ENCODE measurements at places on chromosomes 1 and 21.

DNA sequence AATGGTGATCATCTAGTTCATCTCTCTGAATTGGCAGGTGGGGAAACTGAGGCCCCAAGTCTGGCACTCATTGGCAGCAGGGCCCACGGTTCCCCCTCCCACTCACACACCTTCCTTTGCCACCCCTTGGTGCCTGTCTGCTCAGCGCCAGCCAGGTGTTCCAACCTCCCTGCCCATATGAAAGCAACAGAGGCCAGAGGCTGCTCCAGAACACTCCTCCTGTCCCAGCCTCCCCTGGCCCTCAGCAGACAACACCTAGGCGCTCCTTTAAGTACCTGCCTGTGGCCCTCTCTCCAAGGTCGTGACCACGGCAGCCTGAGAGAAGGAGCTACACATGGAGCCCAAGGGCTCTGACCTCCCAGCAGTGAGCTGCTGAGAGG, 362.3 kb upstream of the VAMP3 start:
- DNase-seq, result no peak

DNA sequence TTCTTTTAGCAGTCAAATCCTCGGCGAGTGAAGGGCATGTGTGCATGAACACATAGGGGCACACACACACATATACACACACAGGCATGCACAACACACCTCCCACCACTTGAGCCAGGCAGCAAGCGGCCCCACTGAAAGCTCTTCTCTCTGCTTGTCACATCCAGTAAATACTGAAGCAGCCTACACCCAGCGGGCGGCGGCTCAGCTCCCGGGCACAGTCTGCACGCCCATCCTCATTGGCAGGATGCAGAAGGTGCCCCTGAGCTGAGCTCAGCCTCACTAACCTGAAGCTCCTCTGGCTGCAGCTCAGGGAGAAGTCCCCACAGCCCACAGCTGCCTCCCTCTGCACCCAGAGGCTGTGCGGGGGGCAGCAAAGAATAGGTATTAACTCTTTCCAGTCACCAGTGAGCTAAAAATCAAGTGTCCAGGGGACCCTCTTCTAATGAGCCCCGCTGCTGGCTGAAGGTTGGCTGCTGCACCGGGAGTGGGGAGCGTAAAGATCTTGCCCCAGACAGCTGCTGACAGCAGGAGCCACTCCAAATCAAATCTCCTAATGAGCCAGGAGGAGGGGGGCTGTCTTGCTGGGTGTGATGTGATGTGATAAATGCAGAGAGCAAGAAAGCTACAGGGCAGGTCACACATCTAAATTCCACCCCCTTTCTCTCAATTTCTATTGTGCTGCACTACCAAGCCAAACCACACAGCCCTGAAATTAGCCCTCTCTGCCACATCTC, 12.5 kb downstream of the RGS8 start:
- DNase-seq, result no peak

- DNase-seq, result no peak
Observed at GRCh38 chr21:15667819-15668218, 62.0 kb upstream of the USP25 start.

DNA sequence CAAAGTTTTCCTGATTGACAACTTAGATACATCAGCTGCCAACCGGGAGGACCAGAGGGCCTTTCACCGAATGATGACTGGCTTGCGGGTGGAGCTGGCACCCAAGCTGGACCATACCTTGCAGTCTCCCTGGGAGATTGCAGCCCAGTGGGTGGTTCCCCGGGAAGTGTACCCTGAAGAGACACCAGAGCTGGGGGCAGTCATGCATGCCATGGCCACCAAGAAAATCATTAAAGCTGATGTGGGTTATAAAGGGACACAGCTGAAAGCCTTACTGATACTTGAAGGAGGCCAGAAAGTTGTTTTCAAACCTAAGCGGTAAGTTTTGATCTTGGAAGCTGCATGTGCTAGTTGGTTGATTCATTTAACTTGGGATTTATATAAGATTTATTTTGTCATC, 18.2 kb downstream of the FAM20B start:
- DNase-seq, result no peak

- DNase-seq, result no peak
Observed at GRCh38 chr1:194929357-194929756, 1678.9 kb downstream of the KCNT2 start.

- peak; percentile 46 for DNase-seq
Observed at GRCh38 chr1:111481387-111482221, 7.8 kb downstream of the C1orf162 start.

- DNase-seq, result no peak
Observed at GRCh38 chr1:158996998-158997397, 12.7 kb upstream of the IFI16 start.

DNA sequence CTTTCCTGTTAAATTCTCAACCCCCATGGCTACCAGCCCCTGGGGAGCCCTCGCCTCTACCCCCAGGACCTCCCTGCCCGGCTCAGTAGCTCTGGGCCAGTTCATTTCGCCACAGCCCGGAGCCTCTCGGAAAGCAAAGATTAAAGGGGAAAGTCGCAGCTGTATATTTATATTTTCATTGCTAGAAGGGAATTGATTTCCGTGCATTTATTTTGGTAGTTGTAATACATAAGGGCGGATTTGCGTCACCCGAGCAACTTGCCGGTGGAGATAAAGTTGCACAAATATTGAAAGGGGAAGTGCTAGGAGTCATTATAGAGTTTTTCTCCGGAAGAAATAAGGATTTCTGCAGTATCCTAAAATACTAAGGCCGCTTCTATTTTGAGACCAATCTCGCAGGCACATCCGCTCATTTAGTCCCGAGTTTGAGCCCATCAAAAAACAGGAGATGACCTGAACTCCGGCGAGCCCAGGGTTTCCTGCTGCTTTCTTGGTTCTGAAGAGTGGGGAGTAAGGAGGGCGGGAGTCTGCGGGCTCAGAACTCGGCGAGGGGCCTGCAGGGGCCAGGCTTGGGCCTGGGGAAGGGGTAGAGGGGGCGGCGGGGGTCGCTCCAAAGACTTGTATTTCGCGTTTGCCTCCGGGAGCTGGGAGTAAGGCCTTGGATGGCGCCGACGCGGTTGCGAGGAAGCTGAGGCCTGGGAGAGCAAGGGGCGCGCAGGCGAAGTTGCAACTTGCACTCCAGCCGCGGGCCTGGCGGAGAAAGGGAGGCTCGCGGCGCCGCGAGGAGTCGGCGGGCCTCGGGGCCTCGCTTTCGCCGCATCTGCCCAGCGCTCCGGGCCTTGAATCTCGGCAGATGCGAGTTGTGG, 2.5 kb upstream of the HLX start:
- DNase-seq, result no peak

GRCh38 chr1:161427733-161428516, 60.2 kb upstream of the CFAP126 start:
- no peak for DNase-seq

- DNase-seq, result no peak
Observed at GRCh38 chr1:30197639-30198450, 525.5 kb downstream of the MATN1 start.

GRCh38 chr1:207486198-207486597, 9.8 kb upstream of the CR1 start:
- no peak for DNase-seq

- DNase-seq, result no peak
Observed at GRCh38 chr1:196209265-196209664, 399.0 kb downstream of the KCNT2 start.

GRCh38 chr1:203742436-203742835, 22.5 kb upstream of the LAX1 start:
- DNase-seq, result no peak

- no peak for DNase-seq
Observed at GRCh38 chr1:51310871-51311613, 19.3 kb downstream of the TTC39A start.

GRCh38 chr1:71804140-71804539, 478.2 kb downstream of the NEGR1 start:
- DNase-seq, result no peak

DNA sequence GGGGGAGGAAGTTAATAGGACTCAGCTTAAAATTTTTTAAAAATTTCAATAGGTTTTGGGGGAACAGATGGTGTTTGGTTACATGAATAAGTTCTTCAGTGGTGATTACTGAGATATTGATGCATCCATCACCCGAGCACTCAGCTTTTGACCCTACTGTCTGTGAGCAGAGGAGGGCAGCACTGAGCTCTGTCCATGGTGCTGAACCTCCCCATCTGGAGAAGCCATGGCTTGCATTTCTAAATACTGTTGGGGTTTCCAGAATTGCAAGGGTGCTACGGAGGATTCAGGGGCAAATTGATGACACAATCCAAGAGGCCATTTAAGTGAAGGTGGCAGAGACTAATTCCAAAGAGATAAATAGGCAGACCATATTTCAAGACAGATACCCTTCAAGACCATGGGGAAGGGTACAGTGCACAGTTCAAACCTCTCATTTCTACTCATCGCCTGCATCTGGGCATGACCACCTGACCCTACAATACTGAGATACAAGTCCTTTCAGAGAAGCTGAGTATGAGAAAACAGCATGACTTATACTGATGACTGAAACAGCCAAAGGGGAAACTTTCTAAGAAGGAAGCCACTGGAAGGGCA, 17.2 kb downstream of the SYT2 start:
- peak; percentile 20 for DNase-seq

GRCh38 chr1:27257155-27257554, 22.7 kb downstream of the WDTC1 start:
- no peak for DNase-seq

GRCh38 chr21:26385721-26386120, 187.4 kb downstream of the CYYR1 start:
- no peak for DNase-seq

DNA sequence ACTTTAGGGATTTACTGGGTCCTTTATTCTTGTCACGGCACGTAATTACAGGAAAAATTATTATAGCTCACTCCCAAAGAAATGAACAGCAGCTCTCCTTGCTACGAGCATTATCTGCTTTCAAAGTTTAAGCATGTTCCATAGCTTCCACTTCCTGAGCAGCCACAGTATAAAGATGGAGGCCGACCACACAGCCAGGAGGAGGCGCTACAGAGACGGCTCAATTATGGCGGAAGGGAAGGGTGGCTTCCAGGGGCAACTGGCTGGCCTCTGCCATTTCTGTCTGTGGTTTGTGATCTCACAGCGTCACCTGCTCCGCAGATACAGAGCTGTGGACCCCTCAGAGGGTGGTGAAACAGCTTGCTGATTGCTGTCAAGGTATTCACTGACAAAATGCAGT, 212.3 kb upstream of the GREM2 start:
- DNase-seq, result no peak

DNA sequence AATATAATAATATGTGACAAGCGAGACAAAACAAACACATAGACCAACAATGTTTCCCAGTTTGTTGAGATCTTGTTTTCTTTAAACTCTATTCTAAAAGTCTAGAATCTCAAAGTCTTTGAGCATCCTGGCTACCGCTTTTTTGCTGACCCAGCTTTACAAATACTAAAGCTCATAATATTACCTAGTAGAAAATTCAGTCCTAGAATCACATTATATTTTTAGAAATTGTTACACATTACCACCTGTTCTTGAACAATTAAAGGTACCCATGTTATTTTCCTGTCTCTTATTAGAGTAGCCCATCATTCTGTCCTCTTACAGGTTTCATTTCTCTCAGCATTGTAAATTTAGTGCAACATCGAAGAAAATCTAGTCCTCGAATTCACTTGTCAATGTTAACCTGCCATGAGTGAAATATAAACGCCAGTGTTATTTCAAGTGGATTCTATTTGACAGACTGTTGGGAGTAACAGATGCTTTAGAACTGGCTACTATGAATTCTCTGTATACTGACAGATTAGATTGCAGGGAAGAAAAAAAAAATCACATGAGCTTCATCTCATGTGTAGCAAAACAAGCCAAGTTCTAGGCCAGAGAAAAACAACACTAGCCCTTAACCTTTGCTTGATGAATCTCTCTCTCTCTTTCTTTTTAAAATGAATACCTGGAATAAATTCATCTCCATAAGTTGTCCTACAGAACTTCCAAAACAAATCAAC, 851.2 kb upstream of the ADAMTS5 start:
- no peak for DNase-seq

GRCh38 chr1:81950037-81950436, 149.3 kb downstream of the ADGRL2 start:
- no peak for DNase-seq

GRCh38 chr1:203402629-203403337, 51.9 kb upstream of the FMOD start:
- no peak for DNase-seq

DNA sequence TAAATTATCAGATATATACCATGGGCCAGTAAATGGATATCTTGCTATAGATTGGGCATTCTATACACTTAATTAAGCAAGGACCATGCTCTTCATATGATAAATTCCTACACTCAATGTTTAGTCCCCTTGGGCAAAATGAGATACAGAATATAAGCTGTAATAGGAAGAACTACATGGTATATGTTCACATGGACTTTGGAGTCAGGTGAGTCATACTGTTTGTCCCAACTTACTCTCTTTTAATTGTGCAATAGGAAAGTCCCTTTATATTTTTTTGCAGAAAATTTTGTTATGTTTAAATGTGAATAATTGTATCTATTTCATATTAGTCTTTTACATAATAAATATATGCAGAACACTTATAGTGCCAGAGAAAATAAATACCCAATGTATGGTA, 820.2 kb upstream of the ADAMTS5 start:
- no peak for DNase-seq

DNA sequence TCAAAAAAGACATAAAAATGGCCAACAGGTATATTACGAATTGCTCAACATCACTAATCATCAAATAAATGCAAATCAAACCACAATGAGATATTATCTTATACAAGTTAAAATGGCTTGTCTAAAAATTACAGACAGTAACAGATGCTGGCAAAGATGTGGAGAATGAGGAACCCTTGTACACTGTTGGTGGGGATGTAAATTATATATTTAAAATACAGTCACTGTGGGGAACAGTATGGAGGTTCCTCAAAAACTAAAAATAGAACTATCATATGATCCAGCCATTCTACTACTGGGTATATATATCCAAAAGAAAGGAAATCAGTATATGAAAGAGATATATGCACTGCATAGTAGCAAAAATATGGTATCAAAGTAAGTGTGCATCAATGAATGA, 1037.2 kb upstream of the B3GALT2 start:
- no peak for DNase-seq

- DNase-seq, result no peak
Observed at GRCh38 chr1:59554752-59555151, 257.9 kb downstream of the FGGY start.

DNA sequence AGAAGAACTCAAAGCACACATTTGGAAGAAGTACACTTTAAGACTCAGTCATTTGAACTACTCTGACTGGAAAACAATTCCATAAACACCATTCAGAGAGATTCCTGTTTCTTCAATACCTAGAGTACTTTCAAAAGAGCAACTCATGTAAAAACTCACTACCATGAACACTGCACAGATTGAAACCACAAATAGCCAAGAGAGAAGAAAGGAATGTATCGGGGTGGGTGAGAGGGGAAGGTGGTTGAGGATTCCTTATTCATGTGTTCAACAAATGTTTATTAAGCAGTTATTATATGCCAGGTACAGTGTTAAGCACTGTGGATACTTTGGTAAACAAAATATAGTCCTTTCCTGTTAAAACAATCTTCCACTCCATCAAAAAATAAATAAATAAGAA, 64.7 kb downstream of the NRIP1 start:
- DNase-seq, result no peak

- no peak for DNase-seq
Observed at GRCh38 chr1:99603699-99604560, 42.0 kb upstream of the PALMD start.

Measured in stimulated activated CD8-positive, alpha-beta memory T cell treated with anti-CD3 and anti-CD28 coated beads, Interleukin-7, amount 100 ng/mL, for 1 hour (primary cell).